Diencephalon (tissue), 1 donor: ENCODE measurements at places on chromosomes 12 and 14. TPM values are rescaled to one million over a fixed set of nuclear protein-coding genes. Genes with fewer than 3 reads are reported as not detected.

The IL31 gene
- total RNA-seq = not detected

The KRT1 gene
- 0.46 TPM for total RNA-seq

The TMTC1 gene
- 42.4 TPM for total RNA-seq

The PITPNM2 gene
- 10.8 TPM for total RNA-seq

The PPP4R4 gene
- 11.8 TPM for total RNA-seq

The LALBA gene
- total RNA-seq = not detected
